ENCODE measurements at places on chromosomes 16 and 17.

DNA sequence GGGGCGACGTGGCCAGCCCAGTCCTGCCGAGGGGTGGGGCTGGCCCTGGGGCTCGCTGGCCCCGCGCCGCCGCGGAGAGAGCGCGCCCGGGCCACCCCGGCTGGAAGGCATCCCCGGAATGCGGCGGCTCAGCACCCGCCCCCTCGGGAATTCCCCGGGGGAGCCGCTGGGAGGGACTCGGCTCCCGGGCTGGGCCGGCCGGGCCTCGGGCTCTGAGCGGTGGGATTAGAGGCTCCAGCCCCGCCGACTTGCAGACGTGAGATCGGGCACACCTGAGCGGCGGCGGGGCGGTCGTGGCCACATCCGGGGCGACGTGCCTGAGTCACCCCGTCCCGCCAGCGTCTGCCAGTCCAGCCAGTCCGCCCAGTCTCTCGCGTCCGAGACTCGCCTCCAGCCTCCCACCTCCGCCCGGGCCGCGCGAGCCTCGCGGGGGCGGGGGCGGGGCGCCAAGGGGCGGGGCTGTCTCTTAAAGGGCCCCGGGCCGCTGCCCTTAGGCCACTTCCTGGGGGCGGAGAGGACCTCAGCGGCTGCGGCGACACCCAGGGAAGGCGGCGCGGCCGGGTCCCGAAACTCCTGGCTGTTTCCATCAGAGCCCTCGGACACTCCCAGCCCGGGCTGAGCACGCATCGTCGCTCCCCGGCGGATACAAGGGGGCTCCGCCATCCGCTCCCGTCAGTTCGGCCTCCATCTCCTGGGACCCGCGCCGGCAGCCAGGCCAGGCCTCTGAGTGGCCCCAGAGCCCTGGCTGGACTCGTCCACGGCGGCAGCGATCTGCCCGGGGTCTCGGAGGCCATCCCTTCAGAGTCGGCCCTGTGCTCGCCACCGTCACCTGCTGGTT lies at the start of gene KCTD11:
Gene KCTD11 (plus strand): TSS at position 498 of the 838 bp plus-strand sequence.
- peak; percentile 90 for DNase-seq

DNA sequence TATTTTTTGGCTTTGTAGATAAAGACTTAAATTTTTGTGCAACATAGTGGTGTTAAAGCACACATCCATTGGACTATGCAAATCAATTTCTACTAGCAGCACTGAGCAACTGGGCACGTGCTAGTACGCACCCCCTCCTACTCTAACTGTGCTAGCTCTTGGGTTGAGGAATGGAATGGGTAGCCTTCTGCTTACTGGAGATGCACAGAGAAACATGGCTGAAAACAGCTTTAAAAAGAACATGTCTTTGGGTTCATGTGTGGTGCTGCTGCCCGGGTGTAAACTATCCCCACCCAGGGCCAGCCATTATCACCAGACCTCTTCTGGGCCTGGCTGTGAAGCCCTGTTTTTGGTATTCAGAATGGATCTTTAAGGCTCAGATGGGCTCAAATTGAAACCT lies 7.3 kb downstream of the ESRP2 start:
- DNase-seq = no peak

GRCh38 chr17:75518201-75518600 lies 1.9 kb downstream of the TSEN54 start:
- peak; percentile 65 for DNase-seq

GRCh38 chr17:47712330-47713023 lies 18.5 kb downstream of the TBKBP1 start:
- DNase-seq = no peak

DNA sequence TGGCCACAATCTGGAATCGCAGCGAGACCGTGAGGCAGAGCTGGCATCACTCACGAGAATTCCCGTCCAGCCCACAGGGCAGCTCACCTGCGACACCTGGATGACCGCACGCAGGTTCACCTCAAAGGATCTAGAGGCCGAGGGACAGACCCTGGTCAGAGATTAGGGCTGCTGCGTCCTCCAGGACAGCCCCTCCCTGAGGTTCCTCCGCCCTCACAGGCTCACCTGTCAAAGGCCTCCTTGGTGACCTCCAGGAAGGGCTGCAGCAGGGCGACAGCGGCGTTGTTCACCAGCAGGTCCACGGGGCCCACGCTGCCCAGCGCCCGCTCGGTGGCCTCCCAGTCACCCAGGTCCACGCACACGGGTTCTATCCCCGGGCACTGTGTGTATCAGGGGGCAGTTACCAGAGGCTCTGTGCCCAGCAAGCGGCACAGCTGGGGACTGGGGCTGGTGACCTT lies 834 bp downstream of the DCXR start:
- DNase-seq = no peak

DNA sequence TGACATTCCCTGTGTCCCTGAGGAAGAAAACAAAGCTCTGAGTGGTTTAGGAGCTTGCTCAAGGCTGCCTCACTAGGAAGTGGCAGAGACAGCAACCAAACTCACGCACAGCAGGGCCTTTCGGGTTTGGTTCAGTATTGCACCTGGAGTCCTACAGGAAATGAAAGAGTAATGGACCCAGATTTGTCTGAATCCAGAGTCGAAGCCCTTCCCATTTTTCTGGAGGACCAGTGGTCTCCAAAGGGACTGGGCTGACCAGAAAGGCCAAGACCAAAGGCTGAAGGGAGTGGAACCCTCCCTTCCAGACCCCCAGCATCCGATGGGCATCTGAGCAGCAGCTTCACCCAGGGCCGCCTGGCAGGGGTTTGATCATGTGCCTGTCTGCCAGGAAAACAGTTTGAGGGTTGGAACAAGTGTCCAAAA lies 85.5 kb upstream of the RPL38 start:
- DNase-seq = no peak

GRCh38 chr17:47275245-47275984 lies 21.8 kb downstream of the ITGB3 start:
- DNase-seq = no peak

DNA sequence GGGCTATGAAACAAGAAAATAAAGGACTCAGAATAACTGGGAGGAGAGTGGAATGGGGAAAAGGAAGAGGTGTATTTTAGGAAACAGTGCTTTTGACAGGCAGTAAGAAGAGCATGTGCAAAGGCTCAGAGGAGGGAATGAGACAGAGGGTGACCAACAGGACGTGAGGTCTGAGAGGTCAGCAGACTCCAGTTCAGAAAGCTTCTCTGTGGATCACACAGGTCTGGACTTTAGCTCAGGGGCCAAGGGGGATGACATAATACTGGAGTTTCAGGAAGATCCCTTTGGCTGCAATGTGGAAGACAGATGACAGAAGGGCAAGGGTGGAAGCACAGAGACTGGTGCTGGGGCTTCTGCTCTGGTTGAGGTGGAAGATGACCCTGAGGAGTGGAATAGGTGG lies 489.9 kb upstream of the CDH5 start:
- DNase-seq = no peak

DNA sequence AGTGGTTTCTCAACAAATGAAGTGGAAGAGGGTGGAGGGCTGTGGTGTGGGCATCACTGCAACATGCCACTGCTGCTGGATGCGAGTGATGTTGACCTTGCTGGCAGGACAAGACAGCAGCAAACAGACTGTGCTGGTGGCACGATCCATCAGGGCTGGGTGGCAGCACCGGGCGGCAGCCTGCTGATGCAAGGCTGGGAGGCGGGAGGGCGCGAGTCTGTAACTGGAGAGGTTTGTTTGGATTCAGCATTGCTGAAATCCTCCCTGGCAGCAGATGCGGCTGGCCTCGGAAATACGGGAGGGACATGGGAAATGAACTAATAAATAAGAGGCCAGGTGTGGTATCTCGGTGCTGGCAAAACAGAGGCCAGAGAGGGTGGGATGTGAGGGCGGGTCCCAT lies 224.2 kb downstream of the ENGASE start:
- DNase-seq = no peak

DNA sequence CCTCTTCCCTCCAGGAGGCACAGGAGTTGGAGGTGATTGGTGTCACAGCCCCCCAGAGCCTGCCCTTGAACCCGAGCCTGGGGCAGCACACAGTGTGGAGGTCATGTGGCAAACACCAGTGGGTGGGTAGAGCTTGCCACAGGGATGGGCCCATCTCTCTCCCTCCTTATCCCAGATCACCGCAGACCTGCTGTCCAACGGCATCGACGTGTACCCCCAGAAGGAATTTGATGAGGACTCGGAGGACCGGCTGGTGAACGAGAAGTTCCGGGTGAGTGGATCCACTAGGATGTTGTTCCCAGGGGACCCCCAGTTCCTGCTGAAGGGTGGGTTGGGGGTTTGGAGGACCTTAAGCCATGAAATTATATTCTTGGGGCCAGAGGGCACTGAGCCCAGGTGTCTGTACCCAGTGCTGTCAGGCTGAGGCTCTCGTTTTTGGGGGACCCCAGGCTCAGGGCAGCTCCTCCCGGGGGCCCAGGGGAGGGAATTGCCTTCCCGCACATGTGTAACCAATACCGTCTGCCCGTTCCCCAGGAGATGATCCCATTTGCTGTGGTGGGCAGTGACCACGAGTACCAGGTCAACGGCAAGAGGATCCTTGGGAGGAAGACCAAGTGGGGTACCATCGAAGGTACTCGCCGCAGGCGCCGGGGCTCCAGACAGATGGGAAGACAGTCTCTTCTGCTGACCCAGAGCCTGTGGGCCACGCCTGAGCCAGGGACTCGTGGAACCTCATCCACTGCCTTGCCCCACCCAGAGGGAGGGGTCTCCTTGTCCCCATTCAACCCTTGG lies 351.9 kb downstream of the SEC14L1 start:
- peak; percentile 2 for DNase-seq

DNA sequence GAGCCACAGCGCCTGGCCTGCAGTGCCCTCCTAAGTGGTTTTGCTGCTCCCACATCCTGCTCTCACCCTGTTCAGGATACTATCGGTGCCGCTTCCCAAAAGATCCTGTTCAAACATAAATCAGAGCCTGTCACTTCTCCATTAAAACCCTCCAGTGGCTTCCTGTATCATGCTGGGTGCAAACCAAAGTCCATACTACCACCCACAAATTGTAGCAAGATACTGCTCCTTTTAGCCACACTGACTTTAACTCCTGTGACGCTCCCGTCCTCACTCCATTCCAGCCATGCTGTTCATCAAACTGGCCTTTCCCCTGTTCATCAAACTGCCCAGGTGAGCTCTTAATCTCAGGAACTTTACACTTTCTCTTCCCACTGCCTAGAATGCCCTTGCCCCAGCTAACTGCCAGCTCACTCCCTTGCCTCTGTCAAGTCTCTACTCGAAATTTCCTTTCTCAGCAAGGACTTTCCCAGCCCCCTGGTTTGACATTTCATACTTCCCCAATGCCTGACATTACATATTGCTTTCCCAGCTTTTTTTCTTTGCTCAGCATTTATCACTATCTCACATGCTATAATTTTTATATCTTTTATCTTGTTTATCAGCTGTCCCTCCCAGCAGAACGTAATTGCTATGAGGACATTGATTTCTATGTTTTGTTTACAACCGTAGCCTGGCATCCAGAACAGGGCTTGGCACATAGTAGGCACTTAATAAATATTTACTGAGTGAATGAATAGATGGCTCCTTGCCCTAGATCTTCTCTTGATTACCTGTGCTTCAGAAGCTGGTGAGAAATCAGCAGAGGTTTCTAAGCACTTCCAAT lies 44.3 kb upstream of the SMURF2 start:
- DNase-seq = no peak

DNA sequence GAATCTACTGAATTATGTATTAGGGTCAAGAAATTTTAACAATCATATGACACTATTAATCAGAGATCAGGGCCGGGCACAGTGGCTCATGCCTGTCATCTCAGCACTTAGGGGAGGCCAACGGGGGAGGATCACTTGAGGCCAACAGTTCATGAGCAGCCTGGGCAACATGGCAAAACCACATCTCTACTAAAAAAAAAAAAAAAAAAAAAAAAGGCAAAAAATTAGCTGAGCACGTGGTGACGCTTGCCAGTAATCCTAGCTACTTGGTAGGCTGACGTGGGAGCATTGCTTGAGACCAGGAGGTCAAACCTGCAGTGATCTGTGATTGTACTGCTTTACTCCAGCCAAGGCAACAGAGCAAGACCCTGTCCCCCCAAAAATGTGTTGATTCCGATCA lies 52.5 kb upstream of the CLEC3A start:
- DNase-seq = no peak

- no peak for DNase-seq
Observed at GRCh38 chr17:77778636-77779489, 179.6 kb upstream of the TNRC6C start.

DNA sequence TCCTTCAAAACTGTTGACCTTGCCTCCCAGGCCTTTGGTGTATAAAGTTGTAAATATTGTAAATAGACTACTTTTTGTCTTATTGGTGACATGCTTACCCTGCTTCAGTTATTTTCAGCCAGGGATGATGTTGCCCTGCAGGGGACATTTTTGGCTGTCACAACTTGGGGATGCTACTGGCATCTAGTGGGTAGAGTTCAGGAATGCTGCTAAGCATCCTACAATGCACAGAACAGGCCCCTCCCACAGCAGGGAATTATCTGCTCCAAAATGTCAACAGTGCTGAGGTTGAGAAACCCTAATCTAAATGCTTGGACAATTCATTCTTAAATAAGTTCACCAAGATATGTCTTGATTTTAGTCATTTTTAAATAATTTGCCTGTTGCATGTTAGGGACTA lies 459.8 kb downstream of the PMP22 start:
- no peak for DNase-seq

DNA sequence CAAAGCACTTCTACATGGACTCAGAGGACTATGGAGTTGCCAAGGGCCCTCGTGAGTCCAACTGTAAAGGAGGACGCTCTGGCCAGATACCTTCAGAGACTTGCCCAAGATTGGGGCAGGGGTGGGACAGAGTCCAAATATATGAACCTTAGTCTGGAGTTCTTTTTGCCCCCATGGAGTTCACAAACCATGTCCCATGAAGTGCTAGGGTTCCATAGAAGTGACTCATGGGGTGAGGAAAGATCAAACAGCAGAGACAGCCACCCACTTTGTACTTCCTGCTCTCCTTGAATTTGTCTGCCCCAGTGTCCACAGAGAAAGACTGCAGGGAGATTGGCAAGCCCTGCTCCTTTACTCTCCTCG lies 29.0 kb downstream of the SRL start:
- no peak for DNase-seq

DNA sequence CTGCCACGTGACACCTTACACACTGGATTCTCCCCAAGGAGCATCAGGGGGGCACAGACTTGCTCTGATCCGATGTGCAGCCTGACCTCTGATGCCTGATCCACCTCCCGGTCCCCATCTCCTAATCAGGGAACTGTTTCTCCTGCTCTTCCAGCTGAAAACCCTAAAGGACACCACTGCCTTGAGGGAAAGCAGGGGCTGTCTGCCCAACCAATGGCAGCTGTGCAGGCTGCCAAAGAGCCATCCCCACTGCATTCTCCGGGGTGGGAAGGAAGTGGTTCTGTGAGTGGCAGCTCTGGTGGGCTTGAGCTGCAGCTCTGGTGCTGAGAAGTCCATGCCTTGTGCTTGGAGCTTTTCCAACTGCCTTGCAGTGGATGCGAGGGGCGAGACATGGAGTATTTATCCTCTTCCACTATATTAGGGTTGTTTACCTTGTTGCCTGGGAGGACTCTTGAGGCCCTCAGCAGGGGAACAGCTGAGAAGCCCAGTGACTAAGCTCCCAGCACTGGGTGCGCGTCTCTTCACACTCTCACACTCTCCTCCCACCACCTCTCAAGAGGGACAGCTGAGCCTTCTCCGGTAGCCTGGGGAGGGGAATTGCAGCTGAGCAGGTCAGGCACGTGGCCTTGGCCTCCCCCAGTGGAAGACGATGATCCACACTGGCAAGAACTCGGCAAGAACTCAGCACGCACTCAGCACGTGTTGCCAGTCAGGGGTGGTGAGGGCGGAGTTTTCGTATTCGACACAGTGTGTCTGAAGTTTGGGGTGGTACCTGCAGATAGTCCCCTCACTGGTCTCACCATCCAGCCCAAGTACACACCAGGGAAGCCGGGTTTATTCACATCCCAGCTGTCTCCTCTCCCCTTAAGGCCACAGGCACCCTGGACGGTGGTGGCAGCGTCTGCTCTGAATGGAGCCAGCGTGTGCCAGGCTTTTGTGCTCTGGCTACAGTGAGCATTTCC lies 21.1 kb upstream of the SPATA32 start:
- DNase-seq = peak; percentile 48

All from activated CD8-positive, alpha-beta T cell treated with anti-CD3 and anti-CD28 coated beads for 36 hours (primary cell).